Pericardium fibroblast (primary cell): ENCODE measurements at places on chromosomes 11 and 22. TPM values are rescaled to one million over a fixed set of nuclear protein-coding genes. Genes with fewer than 3 reads are reported as not detected.

Gene INSC
- 0.17 TPM in 1 of 2 replicates, not detected in the other for total RNA-seq

Gene TMEM25
- 10.3 and 13.1 TPM in 2 replicates for total RNA-seq

Gene WNT11
- total RNA-seq = 0.51 and 6.0 TPM in 2 replicates

Gene XNDC1N
- total RNA-seq = 0.70 and 0.77 TPM in 2 replicates

Gene CBLIF
- total RNA-seq = not detected in 2 replicates

Gene OR52A1
- not detected in 2 replicates for total RNA-seq

Gene SAA2
- 0.47 TPM in 1 of 2 replicates, not detected in the other for total RNA-seq

Gene YAP1
- 79.2 and 96.9 TPM in 2 replicates for total RNA-seq

Gene SHISAL1
- total RNA-seq = under 0.01 and 1.1 TPM in 2 replicates

Gene TRIM29
- total RNA-seq = not detected in 2 replicates

Gene PRDM10
- total RNA-seq = 3.0 and 17.7 TPM in 2 replicates

Gene PPP1CA
- 103 and 165 TPM in 2 replicates for total RNA-seq

Gene RIC8A
- 71.2 and 82.5 TPM in 2 replicates for total RNA-seq

Gene MS4A6A
- not detected in 2 replicates for total RNA-seq

Gene ELFN2
- total RNA-seq = 0.23 and 0.60 TPM in 2 replicates

Gene LRRC4C
- 0.12 and 0.17 TPM in 2 replicates for total RNA-seq

Gene TLCD5
- total RNA-seq = 3.0 and 6.6 TPM in 2 replicates

Gene RAPSN
- total RNA-seq = 2.6 TPM in 1 of 2 replicates, not detected in the other

Gene ZFTA
- total RNA-seq = 34.9 and 35.2 TPM in 2 replicates

Gene XKR3
- not detected in 2 replicates for total RNA-seq

Gene OR10A5
- total RNA-seq = not detected in 2 replicates

Gene MS4A4A
- total RNA-seq = not detected in 2 replicates

Gene CNTF
- total RNA-seq = 0.12 and 0.17 TPM in 2 replicates
